HT-29 (cell line): ENCODE measurements at places on chromosomes 3 and 15.

DNA sequence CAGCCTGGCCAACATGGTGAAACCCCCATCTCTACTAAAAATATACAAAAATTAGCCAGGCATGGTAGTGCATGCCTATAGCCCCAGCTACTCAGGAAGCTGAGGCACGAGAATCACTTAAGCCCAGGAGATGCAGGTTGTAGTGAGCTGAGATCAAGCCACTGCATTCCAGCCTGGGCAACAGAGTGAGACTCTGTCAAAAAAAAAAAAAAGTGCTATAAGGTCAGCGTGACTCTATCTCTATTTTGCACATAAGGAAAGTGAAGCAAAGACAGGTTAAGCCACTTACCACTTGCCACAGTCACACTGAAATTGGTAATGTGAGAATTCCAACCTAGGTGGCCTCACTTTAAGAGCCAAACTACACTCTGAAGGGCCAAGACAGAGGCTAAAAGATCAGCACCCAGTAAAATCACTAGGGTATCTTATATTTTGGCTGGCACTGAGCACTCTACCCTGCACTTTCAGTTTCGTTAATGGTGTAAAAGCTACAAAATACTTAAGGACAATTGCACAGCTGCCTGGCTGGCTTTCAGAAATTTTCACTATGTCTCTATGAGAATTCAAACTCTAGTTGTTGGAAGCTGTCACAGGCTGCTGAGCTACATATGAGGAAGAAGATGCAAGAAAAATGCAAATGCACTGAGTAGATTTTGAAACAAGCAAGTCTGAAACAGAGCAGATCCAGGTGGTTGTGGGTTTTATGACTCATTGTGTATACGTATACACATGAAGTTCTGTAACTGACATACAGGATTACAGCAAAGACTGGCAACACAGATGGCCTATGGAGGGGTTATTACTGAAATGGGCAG is 32.7 kb downstream of the TRANK1 start:
- DNase-seq = no peak

DNA sequence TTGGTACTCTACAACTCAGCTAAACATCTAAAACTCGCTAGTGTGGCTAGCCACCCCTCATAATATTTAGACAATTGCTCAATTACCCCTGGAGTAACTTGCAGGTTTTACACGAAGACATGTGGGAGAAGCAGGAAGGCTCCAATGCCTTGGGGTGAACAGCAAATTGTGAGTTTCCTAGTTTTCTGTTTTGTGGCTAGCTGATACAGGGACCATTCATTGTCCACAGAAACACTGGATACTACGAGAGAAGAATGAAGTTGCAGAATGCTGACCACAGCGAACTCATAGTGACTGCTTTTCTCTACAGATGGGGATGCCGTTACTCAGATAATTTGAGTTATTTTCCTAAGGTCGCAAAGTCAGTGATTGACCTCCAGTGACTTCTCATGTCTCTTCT is 212.9 kb downstream of the P3H2 start:
- DNase-seq = no peak

- DNase-seq = no peak
Observed at GRCh38 chr3:191123946-191124345, 75.1 kb upstream of the OSTN start.

GRCh38 chr15:31381801-31382712 is 55.4 kb downstream of the KLF13 start:
- DNase-seq = no peak

DNA sequence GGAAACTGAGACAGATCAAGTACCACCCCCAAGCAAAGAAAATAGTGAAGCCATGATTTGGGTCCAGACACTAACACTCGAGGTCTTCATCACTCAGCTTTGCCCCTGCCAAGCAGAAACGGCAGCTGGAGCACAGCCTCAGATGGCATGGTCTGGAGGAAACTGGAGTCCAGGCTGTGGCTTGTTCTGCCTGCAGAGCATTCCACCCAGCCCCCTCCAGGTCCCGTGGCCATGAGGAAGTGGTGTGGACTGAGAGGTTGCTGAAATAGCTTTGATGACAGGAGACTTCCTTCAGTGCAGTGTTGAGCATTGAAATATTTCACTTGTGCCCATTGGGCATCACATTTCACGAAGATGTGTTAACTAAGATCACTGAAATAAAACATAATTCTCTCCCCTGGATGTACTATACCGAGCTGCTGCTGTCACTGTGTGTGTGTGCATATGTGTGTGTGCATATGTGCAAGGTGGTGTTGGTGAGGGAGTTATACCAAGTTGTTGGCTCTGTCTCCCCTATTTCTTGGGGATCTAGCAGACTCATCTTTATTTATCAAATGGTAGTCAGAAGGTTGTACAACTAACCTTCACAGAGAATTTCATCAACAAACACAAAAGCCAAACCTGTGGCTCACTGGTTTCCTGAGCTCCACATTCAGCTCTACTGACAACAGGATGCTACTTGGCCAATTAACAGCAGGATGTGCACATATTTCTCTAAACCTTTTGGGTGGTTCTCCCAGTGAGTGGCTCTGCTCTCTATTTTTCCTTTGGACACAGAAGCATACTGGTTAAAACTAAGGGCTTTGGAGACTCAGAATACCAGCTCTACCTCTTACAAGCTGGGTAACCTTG is 660.1 kb upstream of the CFAP20DC start:
- DNase-seq = no peak

DNA sequence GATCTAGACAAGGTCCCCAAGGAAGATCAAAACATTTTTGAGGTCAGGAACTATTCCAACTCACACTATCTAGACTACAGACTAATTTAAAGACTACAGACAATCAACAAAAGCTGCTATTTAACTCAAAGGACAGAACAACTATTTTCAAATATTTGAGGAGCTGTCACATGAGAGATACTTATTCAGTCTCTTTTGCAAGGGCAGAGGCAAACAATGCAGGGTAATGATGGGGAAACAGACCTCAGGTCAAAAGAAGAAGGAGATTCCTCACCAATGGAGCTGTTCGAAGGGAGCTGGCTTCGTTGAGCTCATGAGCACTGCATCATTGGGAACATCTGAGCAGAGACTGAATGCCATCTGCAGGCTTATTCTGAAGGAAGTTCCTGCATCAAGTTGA is 231.9 kb downstream of the DTWD1 start:
- no peak for DNase-seq

- no peak for DNase-seq
Observed at GRCh38 chr15:85711580-85712192, 83.0 kb downstream of the KLHL25 start.

DNA sequence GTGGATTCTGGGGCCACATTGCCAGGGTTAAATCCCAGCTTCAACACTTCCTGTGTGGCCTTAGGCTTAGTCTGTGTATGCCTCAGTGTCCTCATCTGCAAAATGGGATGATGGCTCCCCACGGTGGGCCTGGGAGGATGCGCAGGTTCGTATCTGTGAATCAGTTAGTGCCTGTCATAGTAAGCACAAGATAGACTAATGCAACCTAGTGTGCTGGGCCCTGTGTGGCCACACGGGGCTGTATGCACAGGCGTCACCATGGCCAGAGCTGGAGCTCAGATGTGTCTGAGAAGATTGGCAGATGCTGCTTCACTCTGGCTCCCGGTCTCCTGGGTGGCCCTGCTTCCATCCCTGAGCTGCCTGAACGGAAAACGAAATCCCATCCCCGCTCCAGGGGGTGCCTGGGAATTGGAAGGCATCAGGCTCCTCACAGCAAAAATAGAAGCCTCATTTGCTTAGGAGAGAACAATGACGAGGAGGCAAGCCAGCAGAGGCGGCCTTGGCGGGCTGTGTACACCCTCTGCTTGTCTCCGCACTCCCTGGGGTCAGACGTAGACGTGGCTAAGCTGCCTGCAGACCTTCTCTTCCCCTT is 103.6 kb downstream of the APBA2 start:
- DNase-seq = peak; percentile 7

GRCh38 chr3:25724948-25725645 is 58.1 kb downstream of the NGLY1 start:
- no peak for DNase-seq

DNA sequence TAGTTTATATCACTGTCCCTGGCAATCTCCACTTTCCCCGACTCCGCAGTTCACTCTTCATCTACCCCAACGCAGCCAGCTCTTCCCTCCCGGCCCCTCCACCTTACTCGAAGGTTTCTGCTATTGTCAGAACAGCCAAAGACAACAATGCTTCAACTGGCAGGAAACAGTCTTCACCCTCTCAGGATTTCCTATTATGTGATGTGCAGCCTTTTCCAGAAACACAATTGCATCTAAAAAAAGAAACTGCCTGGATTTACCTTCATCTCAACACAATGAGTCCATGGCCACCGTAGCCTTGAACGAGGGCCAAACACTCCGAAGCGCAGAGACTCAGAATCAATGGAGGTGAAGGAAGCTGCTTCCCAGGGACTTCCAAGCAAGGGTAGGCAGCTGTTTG is 182.1 kb upstream of the TSC22D2 start:
- DNase-seq = no peak

- DNase-seq = no peak
Observed at GRCh38 chr15:96431786-96432185, 101.3 kb downstream of the NR2F2 start.

- no peak for DNase-seq
Observed at GRCh38 chr3:87209111-87209510, 18.0 kb upstream of the CHMP2B start.

DNA sequence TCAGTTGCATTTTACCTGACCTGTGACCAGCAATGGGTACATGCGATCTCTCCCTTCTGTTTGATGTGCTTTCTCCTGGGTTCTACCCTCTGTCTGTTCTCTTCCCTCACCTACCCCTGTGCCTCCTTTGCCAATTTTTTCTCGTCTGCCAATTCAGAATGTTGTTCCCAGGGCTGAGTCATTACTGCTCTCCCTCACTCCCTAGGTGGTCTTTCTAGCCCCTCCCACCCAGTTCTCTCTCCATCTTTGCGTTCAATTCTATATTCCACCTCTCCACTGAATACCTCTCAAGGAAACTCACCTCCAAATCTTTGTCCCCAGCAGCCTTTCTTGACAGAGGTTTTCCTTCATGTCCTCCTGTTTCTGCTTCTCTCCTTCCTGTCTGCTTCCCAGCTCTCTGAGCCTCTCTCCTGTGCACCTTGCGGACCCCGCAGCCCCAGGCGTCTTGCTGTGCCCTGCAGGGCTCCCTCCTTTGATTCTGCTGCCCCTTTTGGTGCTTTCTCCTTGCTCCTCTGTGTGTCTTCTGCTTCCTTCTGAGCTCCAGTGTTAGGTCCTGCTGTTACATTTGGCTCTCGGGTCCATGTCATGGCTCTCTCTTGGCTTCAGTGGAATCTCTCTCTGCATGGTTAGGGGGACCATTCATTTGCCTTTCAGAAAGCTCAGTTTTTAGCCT is 398.2 kb upstream of the TPM1 start:
- DNase-seq = no peak

DNA sequence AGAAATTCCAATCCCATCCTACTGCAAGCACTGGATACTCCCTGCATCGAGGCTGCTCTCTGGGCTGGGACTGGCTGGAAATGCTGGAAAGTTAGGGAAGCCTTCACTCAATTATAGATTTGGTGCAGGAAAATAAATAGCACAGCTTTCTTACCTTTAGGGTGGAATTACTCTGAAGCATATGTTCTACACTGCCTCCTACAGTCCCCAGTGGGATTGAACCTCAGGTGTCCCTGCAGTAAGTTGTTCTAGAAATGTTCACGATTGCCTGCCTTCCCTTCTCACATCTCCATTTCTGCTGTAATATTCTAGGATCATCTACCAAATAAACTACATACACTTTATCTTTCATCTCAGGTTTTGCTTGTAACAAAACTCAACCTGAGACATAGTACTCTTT is 536.7 kb upstream of the LMCD1 start:
- DNase-seq = no peak

GRCh38 chr3:129648391-129648790 is 41.9 kb upstream of the PLXND1 start:
- DNase-seq = no peak
